ENCODE measurements at places on chromosomes 7 and 10.

DNA sequence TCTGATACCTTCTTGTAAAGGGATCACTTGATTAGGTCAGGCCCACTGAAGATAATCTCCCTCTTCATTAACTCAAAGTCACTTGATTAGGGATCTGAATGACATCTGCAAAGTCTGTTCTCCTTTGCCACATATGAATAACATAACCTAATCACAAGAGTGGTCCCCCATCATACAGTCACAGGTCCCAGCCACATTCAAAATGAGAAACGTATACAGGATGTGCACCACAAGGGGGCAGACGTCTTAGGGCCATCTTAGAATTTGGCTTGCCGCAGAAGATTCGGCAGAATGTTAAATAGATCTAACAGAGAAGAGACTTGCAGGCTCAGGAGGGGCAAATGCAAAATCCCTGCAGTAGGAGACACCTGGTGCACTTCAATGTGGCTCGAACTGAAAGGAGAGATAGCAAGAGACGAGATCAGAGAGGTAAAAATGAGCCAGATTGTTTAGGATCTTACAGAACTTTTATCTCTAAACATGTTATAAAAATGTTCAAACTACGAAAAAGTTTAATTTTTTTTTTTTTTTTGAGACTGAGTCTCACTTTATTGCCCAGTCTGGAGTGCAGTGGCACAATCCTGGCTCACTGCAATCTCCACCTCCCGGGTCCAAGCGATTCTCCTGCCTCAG, 10.4 kb upstream of the SMC3 start:
- DNase-seq: peak; percentile 81

DNA sequence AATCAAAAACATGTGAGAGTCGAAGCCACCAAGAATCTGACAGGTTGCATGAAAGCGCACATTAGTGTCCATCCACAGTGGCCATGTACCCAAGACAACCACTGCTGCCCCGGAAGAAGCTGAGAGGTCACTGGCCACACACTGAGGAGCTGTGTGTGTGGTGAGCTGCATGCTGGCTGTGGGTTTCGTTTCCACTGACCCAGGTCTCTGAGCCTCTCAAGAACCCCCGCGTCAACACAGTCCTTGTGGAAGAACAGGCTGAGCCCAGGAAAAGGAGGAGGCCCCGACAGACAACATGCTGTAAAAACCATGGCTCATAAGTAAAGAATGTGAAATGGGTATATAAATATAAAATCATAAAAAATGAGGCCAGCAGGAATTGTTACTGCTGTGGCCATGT, 8.2 kb downstream of the VIPR2 start:
- DNase-seq: no peak

GRCh38 chr7:37318541-37318940, 130.1 kb downstream of the ELMO1 start:
- no peak for DNase-seq

- DNase-seq: no peak
Observed at GRCh38 chr10:114821915-114822443, 399 bp downstream of the FHIP2A start.

- DNase-seq: no peak
Observed at GRCh38 chr10:97763411-97763810, 8.4 kb downstream of the SFRP5 start.

DNA sequence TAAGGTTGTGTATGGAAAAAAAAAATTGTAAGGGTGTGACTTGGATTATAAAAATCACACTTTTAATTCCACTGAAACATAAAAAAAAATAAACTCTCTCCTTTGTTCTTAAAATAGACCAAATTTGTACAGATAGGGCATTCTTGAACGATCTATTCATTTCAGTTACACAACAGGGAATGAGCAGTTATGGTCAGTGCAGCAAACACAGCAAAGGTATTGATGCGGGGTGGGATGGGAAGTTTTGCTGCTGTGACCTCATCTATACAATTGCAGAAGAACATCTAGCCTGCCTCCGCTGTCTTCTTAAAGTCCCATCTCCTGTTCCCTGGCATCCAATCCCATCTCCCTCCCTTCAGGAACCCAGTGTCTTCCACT, 580.2 kb downstream of the SUGCT start:
- no peak for DNase-seq
